ENCODE measurements at places on chromosomes 4 and X. TPM values are rescaled to one million over a fixed set of nuclear protein-coding genes. Genes with fewer than 3 reads are reported as not detected.

Gene MAPK10
- total RNA-seq = 2.3 TPM

Gene TCEAL6
- not detected for total RNA-seq

Gene ASB9
- total RNA-seq = 16.0 TPM

Gene ZAR1
- not detected for total RNA-seq

Gene SMR3B
- total RNA-seq = not detected

Gene MAGEA1
- 11.7 TPM for total RNA-seq

Gene GAGE12H
- total RNA-seq = not detected

Gene CACNA1F
- not detected for total RNA-seq

Gene TCP11X2
- not detected for total RNA-seq

Gene USP17L19
- total RNA-seq = not detected
